ENCODE measurements at places on chromosomes 6 and 20.

DNA sequence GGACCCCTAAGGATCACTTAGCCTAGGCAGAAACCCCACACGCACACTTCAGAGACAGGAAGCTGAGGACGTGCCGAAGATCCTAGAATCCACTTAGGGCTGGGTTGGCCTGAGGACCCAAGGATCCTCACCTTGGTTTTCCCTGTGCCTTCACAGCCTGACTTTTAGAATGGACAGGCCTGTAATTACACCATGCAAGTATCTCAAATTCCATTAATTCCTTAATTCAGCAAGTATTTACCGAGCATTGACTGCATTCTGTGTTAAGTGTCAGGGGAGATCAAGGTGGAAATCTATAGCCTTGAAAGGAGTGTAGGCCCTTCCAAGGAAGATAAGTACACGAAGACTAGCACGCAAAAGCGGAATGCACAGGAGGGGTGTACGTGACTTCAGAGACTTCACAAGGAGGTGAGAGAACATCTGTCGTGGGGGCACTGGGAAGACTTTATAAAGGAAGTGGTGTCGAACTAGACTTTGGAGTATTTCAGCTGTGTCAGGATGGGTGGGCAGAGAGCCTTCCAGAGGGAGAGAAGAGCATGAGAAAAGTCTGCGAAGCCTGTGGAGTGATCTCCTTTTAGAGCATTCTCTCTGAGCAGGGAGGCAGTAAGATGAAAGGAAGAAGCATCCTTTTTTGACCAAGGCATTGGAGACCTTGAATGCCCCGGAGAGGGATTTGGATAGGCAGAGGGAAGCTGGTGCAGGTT is 4.0 kb downstream of the DSP start:
- DNase-seq: no peak

GRCh38 chr6:127192911-127193541 is 73.6 kb upstream of the RNF146 start:
- no peak for DNase-seq

DNA sequence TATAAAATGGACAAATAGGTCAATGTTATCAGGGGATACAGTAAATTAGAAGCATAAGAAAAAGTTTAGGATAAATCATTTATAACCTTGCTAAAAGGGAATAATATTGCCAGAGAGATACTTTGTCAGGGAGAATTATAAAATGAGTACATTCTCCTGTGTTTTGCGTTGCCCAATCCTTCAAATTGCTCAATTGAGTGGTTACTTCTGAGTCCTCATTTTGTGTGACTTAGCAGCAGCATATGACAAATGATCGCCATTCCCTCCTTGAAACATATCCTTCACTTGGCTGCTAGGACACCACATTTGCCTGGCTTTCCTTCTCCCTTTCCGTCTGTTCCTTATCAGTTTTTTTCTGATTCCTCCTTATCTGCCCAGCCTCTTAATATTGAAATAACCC is 106.7 kb upstream of the FLRT3 start:
- DNase-seq: no peak

- no peak for DNase-seq
Measured at GRCh38 chr20:41425180-41425884, 58.7 kb upstream of the EMILIN3 start.

- no peak for DNase-seq
Measured at GRCh38 chr6:166430269-166430668, 47.5 kb upstream of the MPC1 start.

DNA sequence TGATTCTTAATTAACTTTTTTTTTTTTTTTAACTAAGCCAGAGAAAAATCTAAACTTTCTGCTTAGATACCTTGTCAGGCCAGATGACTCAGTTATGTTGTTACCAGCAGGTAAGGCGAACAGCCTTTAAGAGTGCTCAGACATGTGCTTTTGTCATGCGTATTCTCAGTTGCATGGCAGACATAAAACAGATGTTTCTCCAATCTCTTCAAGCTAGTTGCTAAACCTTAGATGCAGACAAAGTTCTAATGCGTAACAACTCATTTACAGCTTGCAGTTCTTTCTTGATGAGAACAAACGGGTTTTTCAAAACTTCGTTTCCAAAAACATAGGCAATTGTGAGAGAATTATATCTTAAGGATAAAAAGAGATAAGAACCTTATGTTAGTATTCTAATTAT is 49.6 kb upstream of the GFRAL start:
- DNase-seq: no peak

DNA sequence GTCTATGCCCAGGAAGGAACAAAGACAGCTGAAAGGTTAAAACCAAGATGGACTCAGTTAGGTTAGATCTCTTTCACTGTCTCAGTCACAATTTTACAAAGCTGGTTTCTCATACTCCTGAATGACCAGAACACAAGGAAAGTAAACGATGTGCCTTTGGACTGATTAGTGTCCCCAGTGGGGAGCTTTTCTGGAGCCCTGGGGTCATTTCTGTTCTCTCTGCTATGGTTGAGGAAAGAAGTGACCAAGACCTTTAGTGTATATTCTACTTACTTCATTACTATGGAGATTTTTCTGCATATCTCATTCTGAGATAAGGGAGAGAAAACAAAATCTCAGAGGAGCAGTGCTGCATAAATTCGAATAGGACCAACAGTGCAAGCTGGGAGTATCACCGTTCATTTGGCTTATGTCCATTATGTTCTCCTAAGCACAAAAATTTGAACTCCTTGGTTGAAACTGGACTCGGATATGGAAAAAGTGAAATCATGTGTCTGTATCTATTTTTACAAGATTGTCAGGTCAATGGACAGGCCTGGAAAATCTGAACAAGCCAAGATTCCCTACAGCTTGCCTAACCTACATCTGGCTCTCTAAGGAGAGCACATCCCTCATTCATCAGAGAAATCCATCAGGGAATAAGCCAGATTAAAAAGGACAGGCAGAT is 34.4 kb upstream of the ENPP1 start:
- DNase-seq: no peak

- no peak for DNase-seq
Measured at GRCh38 chr6:34679552-34680253, 16.9 kb downstream of the ILRUN start.

- DNase-seq: no peak
Measured at GRCh38 chr20:48313324-48313723, 514.5 kb downstream of the PREX1 start.

All from stimulated activated CD8-positive, alpha-beta memory T cell treated with anti-CD3 and anti-CD28 coated beads, Interleukin-4, amount 100 ng/mL, for 24 hours (primary cell).